NCI-H2081 (cell line): ENCODE measurements at places on chromosomes 2 and 18.

- DNase-seq: no peak
Measured at GRCh38 chr2:137947032-137947727, 17.1 kb upstream of the HNMT start.

- no peak for DNase-seq
Measured at GRCh38 chr2:24456599-24457556, 34.2 kb upstream of the NCOA1 start.

GRCh38 chr18:76374330-76375281 is 120.4 kb downstream of the ZNF516 start:
- no peak for DNase-seq

DNA sequence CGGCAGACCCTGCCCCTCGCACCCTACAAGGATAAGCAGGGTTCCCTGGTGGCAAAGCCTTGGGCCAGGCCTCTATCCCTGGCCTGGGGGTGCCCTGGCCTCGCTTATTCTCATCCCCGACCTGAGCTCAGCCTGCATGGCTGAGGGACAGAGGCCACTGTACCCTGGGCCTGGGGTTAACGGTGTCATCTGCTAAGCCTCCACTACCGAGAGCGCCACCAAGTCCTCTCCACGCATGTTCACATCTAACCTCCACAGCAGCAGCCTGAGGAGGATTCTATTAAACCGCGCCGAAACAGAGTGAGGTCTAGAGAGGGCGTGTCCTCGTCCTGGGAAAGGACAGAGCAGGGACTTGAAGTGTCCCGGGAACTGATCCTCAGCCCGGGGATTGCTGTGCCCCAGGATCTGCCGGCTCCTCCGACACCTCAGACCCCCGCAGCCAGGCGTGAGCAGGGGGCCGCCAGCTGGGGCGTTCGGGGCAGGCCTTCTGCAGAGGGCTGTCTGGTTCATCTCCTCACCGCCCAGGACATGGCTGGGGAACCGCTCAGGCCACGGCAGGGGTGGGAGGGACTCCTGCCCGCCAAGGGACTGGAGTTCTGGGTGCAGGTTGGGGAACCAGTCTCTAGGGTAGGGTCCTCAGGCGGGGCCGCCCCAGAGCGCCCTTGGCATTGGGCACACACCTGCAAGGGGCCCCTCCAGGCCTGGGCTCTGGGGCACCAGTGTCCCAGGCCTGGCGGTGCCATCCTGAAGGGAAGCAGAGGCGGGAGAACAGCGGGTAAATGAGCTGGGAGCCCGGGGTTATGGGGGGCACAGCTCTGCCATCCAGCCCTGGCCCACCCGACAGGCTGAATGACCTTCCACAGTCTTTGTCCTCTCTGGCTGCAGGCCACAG is 68.0 kb upstream of the SMAD7 start:
- DNase-seq: no peak

DNA sequence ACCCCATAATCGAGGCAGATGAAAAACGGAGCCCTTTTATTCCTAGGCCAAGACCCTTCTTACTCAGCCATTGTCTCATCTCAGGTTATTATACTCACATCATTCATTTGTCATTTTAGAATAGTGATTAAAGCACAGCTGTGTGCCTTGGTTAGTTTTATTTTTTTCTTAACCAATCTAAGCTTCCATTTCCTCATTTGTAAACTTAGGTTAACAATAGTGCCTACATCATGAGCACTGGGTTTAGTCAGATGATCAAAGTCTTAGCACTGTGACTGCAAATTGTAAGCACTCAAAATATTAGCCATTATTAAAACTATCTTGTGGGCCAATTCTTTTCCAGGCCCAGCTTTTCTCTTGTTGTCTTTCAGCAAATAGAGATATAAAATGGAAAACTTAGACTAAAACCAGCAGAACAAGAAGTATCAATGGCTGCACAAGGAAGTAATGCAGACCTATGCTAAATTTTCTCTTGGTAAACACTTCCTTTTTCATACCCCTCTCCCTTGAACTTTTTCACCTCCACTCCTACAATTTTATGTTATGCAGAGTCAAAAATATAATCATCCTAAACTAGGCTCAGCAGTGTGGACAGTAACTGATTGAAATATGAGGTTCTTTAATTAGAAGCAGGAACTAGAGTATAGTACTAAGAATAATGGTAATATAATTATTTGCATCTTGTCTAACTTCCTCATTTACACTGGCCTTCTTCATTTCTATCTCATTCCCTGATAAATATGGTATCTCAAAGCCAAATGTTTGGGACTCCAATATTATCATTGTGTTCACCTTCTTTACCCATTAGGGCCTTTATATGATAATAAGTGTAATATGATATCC is 21.5 kb upstream of the GALNT3 start:
- no peak for DNase-seq

GRCh38 chr2:102119255-102119654 is 23.3 kb upstream of the IL1R1 start:
- no peak for DNase-seq

GRCh38 chr2:148967578-148967977 is 70.9 kb upstream of the LYPD6B start:
- no peak for DNase-seq

DNA sequence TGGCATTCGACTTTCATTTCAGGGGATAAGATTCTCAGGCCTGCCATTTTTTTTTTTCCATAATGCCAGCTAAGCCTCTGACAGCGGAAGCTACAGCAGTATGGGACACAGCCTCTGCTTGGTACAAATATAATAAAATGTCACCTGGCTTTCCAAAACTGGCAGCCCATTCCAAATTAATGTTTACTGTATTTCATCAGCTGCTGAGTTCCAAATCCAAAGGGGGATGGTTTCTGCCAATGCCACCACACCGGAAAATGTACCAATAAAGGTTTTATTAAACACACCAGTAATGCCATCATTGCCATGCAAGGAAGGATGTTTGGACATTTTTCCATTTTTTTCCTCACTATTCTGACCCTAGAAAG is 275.8 kb upstream of the CCDC68 start:
- DNase-seq: peak; percentile 25

- no peak for DNase-seq
Measured at GRCh38 chr2:150286730-150287362, 200.6 kb downstream of the RND3 start.

- no peak for DNase-seq
Measured at GRCh38 chr18:60020107-60020925, 120.5 kb downstream of the PMAIP1 start.

GRCh38 chr2:232623768-232624765 is 9.3 kb upstream of the EFHD1 start:
- peak; percentile 98 for DNase-seq

DNA sequence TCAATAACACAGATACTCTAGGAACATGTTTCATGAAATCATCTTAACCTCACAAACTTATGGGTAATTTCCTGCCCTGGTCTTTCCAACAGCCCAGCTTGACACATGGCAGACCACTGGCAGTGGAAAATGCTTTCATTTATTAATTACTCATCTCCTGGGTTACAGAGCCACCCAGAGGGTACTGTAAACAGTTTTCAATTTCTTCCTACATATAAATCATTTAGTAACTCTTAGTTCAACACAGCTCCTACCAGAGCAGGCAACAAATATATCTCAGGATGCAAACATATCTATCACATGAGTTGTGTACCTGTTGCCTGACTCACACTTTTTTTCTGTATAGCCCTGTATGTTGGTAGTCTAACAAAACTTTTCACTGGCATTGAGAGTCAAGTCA is 99.2 kb upstream of the VRK2 start:
- no peak for DNase-seq

GRCh38 chr2:102753563-102754159 is 8.2 kb upstream of the TMEM182 start:
- DNase-seq: peak; percentile 63

DNA sequence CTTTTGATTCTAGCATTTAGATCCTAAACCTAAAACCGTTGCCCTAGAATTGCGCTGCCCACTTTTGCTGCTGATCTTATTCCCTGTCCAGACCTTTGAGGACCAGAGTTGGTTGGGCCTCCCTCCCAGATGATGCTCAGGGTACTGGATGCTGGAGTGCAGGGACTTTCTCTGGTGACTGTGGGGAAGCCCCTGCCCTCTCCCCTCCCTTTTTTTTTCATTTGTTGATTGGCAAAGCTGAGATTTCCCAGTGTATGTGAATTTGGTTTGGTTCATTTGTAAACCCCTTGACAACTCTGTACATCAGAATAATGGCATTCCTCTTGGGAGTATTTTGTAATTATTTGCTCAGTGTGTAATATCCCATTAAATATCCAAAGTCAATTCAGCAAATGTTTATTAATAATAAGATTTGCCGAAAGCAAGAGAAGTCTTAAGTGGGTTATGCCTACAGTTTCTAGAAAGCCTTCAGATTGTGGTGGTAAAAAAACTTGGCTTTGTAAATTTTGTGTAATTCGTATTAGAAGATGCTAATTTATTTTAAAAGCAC is 28.3 kb downstream of the RAB31 start:
- DNase-seq: no peak

DNA sequence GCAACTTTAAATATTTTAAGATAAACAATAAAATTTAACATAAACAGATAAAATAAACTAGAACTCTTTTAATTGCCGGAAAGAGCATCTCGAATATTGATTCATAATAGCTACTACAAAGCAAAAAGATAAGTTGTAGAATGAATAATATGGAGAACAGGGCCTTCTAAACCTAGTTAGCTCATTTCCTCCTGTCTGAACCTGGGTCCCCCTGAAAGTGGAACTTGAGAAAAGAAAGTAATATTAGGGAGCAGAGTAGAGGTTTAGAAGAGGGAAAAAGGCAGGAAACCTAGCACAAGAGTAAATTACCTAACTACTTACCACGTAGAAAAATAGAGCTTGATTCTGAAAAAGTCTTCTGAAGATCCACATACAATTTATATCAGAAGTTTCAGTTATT is 80.7 kb upstream of the NETO1 start:
- no peak for DNase-seq

GRCh38 chr2:181916726-181917718 is 25.5 kb downstream of the ITPRID2 start:
- no peak for DNase-seq

GRCh38 chr2:12090590-12090989 is 344.2 kb downstream of the LPIN1 start:
- DNase-seq: no peak

DNA sequence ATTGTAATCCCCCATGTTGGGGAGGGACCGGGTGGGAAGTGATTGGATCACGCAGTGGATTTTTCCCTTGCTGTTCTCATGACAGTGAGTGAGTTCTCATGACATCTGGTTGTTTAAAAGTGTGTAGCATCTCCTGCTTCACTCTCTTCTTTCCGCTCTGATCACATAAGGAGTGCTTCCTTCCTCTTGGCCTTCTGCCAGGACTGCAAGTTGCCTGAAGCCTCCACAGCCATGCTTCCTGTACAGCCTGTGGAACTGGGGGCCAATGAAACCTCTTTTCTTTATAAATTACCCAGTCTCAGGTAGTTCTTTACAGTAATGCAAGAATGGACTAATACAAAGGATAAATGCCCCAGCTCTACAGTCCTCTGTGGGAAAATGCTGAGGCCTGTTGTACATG is 437.5 kb upstream of the NXPH2 start:
- no peak for DNase-seq

GRCh38 chr2:46471-47345 is at the start of gene FAM110C:
Gene FAM110C, minus strand, starts transcription at chr2:46505. Its CDS starts 120 bp downstream, at chr2:46385.
- peak; percentile 49 for DNase-seq

- no peak for DNase-seq
Measured at GRCh38 chr2:241902357-241902991, 32.9 kb downstream of the RTP5 start.

DNA sequence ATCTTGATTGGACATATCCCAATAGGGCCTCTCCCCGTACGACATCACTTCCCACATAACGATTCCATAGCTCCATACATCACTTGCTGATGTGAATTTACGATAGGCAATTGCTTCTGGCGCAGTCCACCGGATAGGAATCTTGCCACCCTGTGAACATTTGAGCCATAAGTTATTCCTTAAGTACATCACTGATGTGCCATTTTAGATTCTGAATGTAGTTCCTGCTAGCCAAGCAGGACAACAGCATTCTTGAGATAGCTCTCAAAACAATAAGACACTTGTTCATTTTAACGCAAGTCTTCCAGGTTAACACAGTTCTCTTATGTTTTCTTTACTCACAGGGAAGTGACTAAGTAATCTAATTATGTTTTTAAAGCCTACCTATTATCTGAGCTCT is 138.0 kb downstream of the EPHA4 start:
- DNase-seq: no peak

- DNase-seq: no peak
Measured at GRCh38 chr2:238492840-238493239, 66.1 kb downstream of the ASB1 start.

DNA sequence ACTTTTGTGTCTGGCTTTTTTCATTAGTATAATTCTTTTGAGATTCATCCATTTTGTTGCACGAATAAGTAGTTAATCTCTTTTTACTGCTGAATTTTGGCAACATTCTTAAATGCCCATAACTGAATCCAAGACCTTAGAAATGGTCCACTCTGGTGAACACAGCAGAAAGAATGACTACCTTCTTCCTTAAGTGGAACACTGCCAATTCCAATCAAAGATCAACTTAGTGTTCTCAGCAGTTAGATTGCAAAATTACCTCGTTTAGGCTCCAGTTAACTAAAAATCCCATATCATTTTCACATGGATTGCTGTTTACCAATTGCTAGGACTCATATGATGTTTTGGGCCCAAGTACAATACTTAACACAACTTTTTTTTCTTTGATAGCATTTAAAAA is 59.9 kb downstream of the MDH1 start:
- no peak for DNase-seq

DNA sequence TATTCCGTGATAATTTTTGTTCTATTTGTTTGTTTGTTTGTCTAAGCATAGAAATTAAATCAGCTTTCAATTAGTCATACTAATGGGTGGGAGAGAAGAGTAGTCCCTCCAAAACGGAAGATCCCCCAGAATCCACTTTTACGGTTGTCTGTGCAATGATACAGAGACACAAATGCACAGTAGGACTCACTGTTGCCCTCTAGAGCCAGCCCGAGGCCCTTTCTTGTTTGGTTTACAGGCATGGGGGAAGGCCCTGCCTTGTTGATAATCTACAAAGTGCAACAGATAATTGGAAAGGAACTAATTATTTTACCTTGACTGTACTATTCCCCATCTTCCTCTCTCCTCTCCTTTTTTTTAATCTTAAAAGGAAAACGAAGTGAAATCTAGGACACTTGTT is 121.1 kb downstream of the ACOXL start:
- no peak for DNase-seq

DNA sequence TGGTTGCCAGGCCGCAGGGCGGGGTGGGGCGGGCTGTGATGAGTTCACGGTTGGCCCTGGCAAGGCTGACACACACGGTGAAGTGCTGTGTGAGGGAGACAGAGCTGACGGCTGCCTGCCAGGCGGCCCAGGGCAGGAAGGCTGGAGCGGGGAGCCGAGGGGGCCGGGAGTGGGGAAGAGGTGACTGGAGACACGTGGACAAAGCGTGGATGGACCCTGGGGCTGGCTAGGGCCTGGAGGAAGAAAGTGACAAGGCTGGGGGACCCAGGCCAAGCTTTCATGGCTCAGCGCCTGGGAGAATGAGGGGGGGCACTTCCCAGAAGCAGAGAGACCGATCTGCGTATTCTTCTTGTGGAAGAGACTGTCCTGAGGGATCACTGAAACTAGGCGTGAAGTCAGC is 123.2 kb downstream of the DYSF start:
- no peak for DNase-seq

GRCh38 chr18:66110607-66111006 is 359.8 kb downstream of the CDH7 start:
- no peak for DNase-seq
